ENCODE measurements at places on chromosomes 11 and 22.
A peak's percentile ranks its signal among the peaks of the same experiment; 100 is the strongest.

DNA sequence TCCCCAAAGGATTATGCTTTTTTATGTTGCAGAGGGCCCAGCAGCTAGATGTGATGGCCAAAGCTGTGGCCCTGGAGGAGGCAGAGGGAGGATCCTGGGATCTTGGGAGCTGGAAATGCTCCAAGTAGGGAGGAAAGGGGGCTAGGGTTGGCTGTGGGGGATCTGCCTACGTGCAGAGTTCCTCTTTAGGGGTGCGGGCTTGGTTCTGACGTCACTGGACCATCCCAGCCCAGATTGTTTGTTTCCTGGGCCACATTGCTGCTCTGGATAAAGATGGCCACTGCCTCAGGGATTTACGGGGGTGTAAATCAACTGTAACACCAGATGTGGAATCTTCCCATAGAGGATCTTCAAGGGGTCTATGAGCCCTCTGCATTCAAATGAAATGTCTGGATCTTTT, 110.3 kb upstream of the SYT13 start:
- DNase-seq = no peak

- no peak for DNase-seq
Measured at GRCh38 chr22:32248276-32248675, 6.9 kb downstream of the SLC5A4 start.

DNA sequence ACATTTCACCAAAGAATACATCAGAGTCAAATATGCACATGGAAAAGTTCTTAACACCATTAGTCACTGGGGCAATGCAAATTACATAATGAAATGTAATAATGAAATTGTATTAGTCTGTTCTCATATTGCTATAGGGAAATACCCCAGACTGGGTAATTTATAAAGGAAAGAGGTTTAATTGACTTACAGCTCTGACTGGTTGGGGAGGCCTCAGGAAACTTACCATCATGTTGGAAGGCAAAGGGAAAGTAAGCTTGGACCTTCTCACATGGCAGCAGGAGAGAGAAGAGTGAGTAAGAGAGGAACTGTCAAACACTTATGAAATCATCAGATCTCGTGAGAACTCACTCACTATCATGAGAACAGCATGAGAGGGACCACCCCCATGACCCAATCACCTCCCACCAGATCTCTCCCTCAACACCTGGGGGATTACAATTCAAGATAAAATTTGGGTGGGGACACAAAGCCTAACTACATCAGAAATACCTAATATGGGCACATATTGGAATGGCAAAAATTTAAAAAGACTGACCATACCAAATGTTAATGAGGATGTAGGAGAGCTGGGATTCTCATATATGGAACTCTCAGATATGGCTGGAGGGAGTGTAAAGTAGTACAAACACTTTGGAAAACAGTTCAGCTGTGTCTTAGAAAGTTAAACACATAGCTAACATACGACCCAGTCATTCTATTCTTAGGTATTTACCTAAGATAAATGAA, 65.1 kb upstream of the CD44 start:
- no peak for DNase-seq

GRCh38 chr11:120249279-120250262, 9.6 kb downstream of the POU2F3 start:
- no peak for DNase-seq

DNA sequence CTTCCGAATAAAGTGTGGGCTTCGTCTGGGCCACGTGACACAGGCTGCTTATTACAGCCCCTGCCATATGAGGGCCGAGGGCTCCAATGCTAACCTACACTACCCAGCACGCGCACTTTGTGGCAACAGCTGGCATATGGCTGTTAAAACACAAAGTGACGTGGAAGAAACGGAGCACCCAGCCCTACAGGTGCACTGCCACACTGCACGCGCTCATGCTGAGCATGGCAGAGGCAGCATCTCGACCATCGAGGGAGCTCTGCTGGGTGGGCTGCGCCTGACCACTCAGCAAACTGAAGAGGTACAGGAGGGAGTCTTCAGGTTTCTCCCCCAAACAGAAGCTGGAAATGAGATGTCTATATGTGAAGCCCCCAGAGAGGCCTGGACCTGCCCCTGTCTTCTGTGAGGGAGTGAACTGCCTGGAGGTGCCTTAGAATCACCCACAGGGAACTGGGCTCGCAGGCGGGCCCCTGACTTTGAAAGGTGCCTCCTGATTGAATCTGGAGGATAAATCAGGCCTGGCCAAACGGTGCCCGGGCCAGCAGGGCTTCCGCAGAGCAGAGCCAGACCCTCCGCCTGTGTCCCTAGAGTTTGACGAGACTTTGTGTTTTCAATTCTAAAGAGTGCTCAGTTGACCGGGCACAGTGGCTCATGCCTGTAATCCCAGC, 18.3 kb downstream of the TSSC4 start:
- DNase-seq = no peak

DNA sequence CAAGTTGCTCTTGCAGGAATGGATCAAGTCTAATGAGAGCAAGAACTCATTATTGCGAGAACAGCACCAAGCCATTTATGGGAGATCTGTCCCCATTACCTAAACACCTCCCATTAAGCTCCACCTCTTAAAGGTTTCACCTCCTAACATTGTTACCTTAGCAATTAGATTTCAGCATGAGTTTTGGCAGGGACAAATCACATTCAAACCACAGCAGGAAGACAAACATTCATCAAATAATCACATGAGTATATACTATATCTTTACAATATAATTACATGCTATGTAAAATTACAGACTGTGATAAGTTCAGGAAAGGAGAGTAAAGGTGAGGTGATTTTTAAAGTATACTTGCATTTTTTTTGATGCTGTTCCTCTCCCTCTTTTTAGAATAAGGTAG, 6.6 kb upstream of the TEAD1 start:
- no peak for DNase-seq

- no peak for DNase-seq
Measured at GRCh38 chr11:61618978-61619377, 38.1 kb upstream of the SYT7 start.

- DNase-seq = peak; percentile 74
Measured at GRCh38 chr22:22848364-22848866, 39.2 kb upstream of the IGLL5 start.

Data from activated CD4-positive, CD25-positive, alpha-beta regulatory T cell treated with anti-CD3 and anti-CD28 coated beads, Interleukin-2, amount 50 U/mL, for 72 hours (primary cell).